ENCODE measurements at places on chromosomes 2 and 18.

- peak; percentile 13 for DNase-seq
Measured at GRCh38 chr2:225270861-225271260, 128.6 kb upstream of the NYAP2 start.

DNA sequence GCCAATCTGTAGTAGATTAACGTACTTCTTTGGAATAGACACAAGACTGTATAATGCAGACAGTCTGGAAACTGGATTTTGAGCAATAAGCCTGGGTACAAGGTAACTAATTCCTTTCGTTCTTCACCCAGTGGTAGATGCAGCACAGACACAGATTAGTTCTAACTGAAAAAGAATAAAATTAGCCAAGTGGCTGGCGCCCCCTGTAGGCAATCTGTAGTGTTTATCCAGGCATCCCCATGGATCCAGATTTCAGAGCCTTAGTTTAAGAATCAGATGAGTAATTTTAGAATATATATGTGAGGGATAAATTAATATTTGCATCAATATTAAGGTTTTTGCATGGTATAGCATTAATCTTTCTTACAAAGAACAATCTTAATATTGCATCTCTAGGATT is 563.9 kb downstream of the DCC start:
- no peak for DNase-seq

DNA sequence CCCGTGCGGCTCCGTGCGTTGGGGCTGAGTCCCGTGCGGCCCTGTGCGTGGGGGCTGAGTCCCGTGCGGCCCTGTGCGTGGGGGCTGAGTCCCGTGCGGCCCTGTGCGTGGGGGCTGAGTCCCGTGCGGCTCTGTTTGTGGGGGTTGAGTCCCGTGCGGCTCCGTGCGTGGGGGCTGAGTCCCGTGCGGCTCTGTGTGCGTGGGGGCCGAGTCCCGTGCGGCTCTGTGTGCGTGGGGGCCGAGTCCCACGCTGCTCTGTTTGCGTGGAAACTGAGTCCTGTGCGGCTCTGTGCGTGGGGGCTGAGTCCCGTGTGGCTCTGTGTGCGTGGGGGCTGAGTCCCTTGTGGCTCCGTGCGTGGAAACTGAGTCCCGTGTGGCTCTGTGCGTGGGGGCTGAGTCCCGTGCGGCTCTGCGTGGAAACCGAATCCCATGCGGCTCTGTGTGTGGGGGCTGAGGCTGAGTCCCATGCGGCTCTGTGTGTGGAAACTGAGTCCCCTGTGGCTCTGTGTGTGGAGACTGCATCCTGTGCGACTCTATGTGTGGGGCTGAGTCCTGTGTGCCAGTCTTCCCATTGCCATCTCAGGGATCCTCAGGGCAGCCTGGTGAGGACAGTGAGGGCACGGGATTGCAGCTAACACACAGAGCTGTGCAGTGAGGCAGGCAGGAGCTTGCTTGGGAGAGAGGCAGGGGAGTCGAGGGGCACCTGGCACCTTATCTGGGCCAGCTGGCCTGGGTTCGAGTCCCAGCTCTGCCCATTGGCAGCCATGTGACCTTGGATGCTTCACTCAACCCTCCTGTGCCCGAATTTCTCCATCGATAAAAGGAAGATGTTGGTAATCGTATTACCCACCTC is 44.5 kb downstream of the LDLRAD4 start:
- DNase-seq, result no peak

DNA sequence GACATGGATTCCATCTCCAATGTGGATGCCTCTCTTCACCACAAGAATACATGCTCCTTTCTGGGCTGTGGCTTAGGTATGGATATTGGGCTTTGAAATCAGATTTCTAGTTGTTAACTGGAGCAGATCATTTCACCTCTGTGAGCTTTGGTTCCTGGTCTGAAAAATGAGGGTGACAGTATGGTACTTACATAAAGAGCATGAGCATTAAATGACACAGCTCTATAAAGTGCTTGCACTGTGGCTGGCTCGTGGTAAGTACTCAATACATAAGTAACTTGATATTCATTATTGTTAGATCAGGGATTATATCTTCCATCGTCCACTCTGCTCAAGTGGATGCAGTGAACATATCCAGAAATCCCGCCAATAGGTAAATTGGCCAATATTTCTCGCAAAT is 33.4 kb downstream of the ARHGAP25 start:
- no peak for DNase-seq

- no peak for DNase-seq
Measured at GRCh38 chr2:161312996-161313395, 4.8 kb downstream of the PSMD14 start.

GRCh38 chr18:26320686-26321085 is 94.4 kb downstream of the TAF4B start:
- DNase-seq, result no peak

DNA sequence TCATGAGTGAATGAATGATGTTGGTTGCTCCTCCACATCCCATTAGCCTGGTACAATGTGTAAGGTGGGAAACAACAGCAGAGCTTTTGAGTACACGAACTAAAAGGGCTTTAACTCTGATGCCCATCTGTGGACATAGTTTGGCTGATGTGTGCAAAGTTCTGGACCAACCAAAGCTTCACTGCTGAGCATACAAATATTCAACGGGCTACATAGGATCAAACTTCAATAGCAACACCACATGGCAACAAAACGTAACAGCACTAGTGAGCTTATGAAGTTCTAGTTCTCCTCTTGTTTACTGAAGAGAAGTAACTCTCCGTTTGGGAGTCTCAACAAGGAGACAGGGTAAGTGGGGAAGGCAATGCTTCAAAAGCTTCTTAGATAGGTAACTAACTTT is 20.4 kb downstream of the STAM2 start:
- DNase-seq, result no peak

DNA sequence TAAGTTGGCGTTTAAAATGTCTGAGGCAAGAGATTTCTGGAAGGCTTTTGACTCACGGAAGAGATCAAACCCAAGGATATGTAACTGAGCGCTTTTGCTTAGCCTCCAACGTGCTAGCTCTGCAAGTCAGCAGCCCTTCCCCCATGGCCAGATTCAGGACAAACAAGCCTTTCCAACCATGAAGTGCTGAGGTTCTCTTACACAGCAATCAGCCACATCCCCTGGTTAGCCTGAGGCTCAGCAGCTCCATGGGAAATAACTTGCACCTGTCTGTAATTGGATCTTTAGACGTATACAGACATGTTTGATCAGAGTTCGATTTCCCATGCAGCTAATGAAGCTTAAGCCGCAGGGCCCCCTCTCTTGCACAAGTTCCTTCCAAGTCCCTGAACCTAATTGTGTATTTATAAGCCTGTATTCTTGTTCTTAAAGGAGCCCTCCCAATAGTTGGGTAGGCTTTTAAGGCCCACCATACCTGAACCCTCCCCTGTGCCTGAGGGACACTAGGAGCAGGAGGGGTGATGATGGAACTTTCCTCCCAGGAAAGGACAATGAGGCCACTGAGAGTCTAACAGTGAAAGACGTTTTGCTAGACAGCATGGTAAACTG is 2.1 kb upstream of the TMEM131 start:
- DNase-seq, result no peak

DNA sequence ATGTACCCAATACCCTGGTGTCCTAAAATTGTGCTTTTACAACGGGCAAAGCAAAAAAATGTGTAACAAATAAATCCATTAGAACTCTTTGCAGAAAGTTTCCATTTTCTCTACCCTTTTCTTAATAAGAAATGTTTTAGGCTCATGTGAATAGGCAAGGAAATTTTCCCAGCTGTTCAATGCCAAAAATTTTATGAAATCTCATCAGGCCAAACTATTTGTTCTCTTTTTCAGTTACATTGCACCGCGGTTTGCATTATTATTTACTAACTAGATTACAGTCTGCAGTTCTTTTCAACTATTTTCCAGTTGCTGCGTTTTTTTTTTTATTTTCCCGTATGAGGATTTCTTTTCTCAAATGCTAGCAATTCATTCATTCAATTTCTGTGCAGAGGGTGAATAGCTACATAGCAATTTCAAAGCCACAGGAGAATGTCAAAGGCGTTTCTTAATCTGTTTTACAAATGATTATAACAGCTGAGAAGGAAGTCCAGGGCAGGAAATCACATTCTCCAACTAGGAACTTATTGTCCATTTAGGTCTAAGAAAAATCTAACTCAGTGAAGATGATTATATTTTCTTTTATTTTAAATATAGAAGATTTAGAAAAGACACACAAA is 367.5 kb upstream of the MMADHC start:
- no peak for DNase-seq

GRCh38 chr2:33392366-33392765 is 84.1 kb upstream of the RASGRP3 start:
- DNase-seq, result no peak

DNA sequence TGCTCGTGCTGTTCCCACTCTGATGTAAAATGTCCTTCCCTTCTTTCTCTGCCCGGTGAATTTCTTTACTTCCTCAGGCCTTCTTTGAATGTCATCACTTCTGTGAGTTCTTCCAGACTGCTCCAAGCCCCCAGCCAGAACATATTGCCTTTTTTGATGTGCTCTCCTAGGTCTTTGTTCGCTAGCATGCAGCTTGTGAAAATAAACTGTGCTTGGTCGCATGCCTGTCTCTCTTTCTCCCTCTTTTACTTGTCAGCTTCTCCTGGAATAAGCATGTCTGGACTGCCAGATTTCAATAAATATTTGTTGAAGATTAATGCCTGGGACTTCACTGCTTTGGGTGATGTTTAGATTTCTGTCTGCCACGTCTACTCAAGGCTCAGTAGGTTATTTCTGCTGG is 82.7 kb upstream of the ARHGAP28 start:
- no peak for DNase-seq

DNA sequence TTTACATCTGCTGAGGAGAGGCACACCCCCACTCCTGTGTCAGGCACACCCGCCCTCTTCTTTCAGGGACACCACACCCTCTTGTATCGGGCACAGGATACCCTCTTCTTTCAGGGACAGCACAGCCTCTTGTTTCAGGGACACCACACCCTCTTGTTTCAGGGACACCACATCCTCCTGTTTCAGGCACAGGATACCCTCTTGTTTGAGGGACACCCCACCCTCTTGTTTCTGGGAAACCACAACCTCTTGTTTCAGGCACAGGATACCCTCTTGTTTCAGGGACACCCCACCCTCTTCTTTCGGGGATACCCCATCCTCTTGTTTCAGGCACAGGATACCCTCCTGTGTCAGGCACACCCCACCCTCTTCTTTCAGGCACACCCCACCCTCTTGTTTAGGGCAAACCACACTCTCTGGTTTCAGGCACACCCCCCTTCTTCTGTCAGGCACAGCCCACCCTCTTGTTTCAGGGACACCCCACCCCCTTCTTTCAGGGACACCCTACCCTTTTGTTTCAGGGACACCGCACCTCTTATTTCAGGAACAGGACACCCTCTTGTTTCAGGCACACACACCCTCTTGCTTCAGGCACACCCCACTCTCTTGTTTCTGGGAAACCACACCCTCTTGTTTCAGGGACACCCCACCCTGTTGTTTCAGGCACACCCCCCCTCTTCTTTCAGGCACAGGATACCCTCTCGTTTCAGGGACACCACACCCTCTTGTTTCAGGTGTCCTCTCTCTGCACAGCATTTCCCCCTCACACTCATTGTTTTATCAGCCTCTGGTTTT is 96.2 kb downstream of the TPO start:
- no peak for DNase-seq

- no peak for DNase-seq
Measured at GRCh38 chr18:12046751-12047335, 46.8 kb upstream of the ANKRD62 start.

DNA sequence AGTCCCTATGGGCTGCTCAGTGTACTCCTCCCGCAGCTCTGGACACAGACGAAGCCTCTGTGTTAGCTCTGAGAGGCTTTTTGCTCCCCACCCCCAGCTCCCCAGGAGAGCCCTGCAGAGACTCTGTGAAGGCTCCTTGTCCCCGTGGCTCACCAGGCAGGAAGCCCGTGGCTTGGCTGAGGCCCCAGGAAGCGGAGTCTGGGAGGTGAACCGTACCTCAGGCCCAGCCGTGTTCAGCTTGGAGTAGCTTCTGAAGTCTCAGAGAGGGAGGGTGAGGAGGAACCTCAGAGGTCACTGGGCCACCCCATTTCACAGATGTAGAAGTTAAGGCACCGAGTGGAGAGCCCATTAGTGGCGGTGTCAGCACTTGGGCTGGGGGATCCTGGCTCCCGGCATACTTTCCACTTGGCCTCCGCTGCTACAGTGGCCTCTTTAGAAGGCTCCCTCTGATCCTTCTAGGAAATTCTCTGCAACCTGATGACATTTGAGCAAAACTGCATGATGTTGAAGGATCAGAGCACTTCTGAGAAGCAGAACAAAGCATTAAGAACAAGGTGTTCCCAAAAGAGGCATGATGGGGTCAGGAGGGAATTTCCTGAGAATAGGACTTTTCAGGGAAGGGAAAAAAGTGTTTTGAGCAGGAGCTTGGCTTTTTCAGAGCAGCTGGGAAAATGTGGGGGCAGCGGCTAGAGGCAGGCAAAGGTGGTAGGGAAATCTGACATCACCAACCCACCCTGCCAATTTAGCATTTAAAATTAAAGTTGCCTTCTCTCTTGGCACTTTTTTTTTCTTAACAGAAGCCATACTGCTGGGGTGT is 79.1 kb downstream of the MCFD2 start:
- no peak for DNase-seq

- DNase-seq, result no peak
Measured at GRCh38 chr2:179307616-179308371, 43.2 kb upstream of the SESTD1 start.

DNA sequence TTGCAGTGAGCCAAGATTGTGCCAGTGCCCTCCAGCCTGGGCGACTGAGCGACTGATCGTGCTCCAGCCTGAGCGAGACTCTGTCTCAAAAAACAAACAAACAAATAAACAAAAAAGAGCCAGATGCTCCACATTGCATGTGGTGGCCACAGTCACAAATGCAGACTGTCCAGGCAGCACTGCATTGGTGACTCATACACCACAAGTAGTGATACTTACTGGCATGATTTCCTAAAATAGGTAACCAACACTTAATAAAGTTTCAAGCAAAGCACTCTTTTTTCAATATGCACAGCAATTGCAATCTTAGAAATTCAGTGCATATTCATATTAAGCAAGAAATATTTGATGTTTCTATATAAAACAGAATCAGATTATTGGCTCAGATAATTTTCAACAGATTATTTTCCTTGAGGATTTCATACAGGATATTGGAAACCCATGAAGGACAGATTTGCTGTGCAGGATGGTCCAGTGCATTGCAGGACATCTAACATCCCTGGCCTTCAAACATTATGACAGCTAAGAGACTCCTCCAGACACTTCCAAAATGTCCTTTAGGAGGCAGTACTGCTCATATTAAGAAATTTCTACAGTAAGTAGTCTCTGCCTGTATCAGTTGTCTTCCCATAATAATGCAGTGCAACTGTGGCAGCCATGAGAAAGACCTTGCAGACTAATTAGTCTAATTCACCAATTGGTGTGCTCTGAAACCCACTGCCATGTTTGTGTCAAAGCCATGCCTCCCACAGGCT is 10.5 kb upstream of the SLC1A4 start:
- peak; percentile 31 for DNase-seq

DNA sequence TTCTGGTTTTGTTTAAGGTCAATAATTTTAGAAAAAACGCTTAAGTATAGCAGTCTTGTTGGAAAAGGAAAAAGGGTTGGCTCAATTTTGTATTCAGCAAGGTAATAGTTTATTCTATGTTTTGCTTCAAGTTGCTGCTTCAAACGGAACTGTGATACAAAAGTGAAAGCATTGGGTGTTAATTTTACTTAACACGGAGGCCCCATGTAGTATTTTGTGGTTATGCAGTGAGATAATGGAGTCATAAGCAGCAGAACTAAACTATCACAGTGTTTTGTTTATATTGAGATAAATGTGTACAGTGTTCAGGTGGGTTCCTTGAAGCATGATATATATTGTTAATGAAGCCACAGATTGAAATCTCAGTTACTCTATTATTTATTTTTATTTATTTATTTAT is 67.0 kb upstream of the LYPD6B start:
- no peak for DNase-seq

GRCh38 chr18:46756559-46757201 is at the start of gene ST8SIA5:
ST8SIA5 (minus strand) TSS chr18:46757053; CDS start chr18:46756508, 545 bp downstream.
- DNase-seq, result peak; percentile 22

GRCh38 chr2:106932644-106933043 is 46.7 kb upstream of the ST6GAL2 start:
- no peak for DNase-seq
